Tracheal epithelial cell (primary cell): ENCODE measurements at places on chromosomes 5 and 9. TPM values are rescaled to one million over a fixed set of nuclear protein-coding genes. Genes with fewer than 3 reads are reported as not detected.

The ALAD gene
- 4.5 and 6.0 TPM in 2 replicates for total RNA-seq

The ARSK gene
- total RNA-seq, result 4.6 and 10.9 TPM in 2 replicates

The JAKMIP2 gene
- not detected in 2 replicates for total RNA-seq

The SLC46A2 gene
- total RNA-seq, result not detected in 2 replicates

The KIF20A gene
- total RNA-seq, result 0.64 and 4.3 TPM in 2 replicates

The CTSL gene
- total RNA-seq, result 67.6 and 90.8 TPM in 2 replicates

The NR3C1 gene
- total RNA-seq, result 30.8 and 55.4 TPM in 2 replicates

The DMRT1 gene
- total RNA-seq, result not detected in 2 replicates

The TLX3 gene
- 0.24 TPM in 1 of 2 replicates, not detected in the other for total RNA-seq

The PCDHGA12 gene
- 1.7 and 3.9 TPM in 2 replicates for total RNA-seq

The SLC36A2 gene
- not detected in 2 replicates for total RNA-seq

The SV2C gene
- not detected in 2 replicates for total RNA-seq

The GRM6 gene
- total RNA-seq, result not detected in 2 replicates

The ANKRD18A gene
- total RNA-seq, result 0.48 and 0.64 TPM in 2 replicates

The NIPAL4 gene
- total RNA-seq, result 6.0 and 22.2 TPM in 2 replicates

The CCNI2 gene
- under 0.01 and 0.48 TPM in 2 replicates for total RNA-seq

The HSPB3 gene
- total RNA-seq, result not detected in 2 replicates

The LRRC14B gene
- not detected in 2 replicates for total RNA-seq

The TNFSF8 gene
- not detected in 2 replicates for total RNA-seq

The PROB1 gene
- total RNA-seq, result 0.72 and 1.5 TPM in 2 replicates
